ENCODE measurements at places on chromosomes 4 and X.

DNA sequence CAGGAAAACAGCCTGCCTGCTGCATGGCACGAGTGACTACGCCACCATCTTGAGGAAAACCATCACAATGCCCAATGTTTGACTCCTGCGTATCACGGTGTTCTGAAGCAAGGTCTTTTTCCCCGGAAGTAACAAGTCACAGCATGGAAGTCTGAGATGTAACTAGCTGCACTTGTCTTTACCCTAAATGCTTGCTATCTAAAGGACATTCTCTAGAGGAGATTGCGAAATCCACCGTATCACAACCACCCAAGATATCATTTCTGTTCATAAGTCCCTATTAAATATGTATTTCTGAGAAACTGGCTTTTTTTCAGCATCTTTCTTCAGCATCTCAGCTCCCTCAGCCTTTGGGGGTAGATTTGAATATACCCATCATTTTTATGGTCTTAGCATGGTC is 1565.1 kb downstream of the ARAP2 start:
- DNase-seq, result no peak

GRCh38 chr4:12692815-12693214 is 791.3 kb downstream of the RAB28 start:
- no peak for DNase-seq

DNA sequence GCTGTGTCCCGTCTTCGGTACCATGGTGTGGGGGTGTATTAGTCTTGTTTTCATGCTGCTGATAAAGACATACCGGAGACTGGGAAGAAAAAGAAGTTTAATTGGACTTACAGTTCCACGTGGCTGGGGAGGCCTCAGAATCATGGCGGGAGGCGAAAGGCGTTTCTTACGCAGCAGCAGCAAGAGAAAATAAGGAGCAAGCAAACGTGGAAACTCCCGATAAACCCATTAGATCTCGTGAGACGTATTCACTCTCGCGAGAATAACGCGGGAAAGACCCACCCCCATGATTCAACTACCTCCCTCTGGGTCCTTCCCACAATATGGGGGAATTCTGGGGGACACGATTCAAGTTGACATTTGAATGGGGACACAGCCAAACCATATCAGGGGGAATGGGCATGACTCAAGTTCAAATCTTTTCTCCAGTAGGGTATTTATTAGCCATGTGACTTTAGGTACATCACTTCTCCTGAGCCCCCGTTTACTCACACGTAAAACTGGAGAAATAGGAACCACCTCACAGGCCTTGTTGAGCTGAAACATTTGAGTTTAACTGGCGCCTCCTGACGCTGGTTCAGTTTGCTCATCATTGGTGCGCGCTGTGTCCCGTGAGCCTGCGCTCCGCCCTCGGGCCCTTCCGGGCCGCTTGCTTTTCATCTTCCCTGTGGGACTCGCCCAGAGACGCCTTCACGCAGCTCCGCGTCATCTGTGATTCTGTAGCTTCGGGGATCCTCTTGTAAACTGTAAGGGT is 35.5 kb upstream of the FAT1 start:
- no peak for DNase-seq

DNA sequence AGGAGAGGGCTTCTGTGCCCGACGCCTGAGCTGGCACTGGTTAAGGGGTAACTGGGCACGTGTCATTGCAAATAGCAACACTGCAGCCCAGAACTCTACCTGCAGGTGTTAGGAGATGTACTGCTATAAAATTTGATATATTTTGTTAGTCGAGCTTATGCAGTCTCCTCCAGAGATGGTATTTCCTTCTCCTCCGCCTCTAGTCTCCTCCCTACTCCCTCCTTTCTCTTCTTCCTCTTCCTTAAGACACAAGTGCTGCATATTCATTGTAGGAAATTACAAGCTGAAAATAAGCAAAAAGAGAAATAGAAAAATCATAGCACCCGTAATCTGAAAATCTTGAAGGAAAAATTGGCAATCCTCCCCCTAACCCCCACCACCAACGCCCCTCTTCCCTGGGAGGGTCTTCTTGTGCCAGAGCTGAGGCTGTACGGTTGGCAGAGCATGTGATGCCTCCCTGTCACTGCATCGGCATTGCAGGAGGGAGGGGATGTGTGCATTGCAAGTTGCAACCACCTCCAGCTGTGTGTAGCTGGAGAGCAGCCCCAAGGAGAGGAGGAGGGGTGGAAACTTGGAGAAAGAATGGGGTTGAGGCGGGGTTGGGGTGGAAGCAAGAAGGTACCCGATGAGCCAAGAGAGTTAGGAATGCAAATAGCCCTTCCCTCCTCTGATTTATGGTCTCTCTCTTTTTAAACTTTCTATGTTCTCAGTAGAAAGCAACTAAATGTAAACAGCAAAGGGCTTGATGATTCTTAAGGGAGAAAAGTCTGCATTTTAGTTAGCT is 48.3 kb upstream of the MND1 start:
- no peak for DNase-seq

GRCh38 chrX:108447303-108447702 is 7.7 kb downstream of the COL4A5 start:
- DNase-seq, result no peak

Measured in CD4-positive, alpha-beta T cell treated with Interleukin-21 for 1 hour (primary cell).